Tongue (tissue), 3 donors: ENCODE measurements at places on chromosomes 5 and 9. TPM values are rescaled to one million over a fixed set of nuclear protein-coding genes. Genes with fewer than 3 reads are reported as not detected.

- DNase-seq, result no peak
These were observed 67.0 kb downstream of the FRMD3 start for GRCh38 chr9:83471241-83471640.

- DNase-seq, result no peak
These were observed 50.8 kb upstream of the CTNNA1 start for GRCh38 chr5:138702166-138703077.

GRCh38 chr9:96859461-96860198 lies 5.3 kb upstream of the ZNF782 start:
- DNase-seq, result no peak

TTC23L gene
- total RNA-seq, result not detected

GRCh38 chr5:142795251-142795650 lies 25.1 kb downstream of the ARHGAP26 start:
- DNase-seq, result no peak

GADD45G gene
- total RNA-seq, result 22.2 TPM

- no peak for DNase-seq
These were observed 76.7 kb downstream of the GRAMD2B start for GRCh38 chr5:126499853-126500342.

NSA2 gene
- 114 TPM for total RNA-seq
